ENCODE measurements at places on chromosomes 2 and 18.

DNA sequence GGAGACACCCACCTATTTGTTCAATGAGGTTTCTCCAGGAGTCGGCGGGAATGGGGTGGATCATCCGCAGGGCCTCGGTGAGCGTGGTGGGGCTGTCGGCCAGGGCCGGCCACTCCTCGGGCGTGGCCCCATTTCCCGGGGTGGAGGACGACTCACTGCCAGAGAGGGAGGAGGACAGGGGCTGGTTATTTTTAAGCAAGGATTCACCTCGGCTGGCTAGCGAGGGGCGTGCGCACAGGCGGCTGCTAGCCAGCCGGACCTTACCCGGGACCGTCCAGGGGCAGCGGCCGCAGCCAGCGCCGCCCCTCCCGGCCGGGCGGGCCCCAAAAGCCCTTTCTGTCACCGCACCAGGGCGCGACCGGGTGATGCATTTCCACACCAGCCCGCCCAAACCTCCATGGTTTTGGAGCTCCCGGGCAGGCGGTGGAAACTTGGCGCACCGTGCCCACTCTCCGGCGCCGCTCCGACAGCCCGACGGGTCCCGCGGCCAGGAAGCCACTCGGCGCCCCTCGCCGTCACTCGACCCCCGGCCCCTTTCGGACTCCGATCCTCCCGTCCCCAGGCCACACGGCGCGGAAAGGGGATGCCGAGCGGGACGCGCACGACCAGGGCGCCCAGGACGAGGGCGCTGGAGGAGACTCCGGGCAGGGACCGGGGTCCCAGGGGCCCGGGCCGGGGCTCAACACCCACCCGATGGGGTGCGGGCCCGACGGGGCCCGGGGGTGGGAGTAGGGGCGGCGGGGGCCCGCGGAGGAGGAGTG lies 57.1 kb downstream of the SNORC start:
- DNase-seq, result no peak

GRCh38 chr2:65918760-65919187 lies 486.4 kb upstream of the SPRED2 start:
- no peak for DNase-seq

DNA sequence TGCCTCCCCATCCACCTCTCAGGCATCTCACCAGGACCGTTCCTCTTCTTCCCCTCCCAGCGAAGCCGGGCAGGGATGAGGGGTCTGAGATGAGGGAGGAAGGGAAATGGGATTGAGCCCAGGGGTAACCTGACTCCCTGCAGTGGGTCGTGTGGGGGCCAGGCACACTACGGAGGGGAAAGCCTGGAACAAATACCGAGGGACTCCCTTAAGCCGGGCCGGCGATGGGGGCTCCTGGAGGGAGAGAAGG lies 250 bp upstream of the SPEG start:
- no peak for DNase-seq

DNA sequence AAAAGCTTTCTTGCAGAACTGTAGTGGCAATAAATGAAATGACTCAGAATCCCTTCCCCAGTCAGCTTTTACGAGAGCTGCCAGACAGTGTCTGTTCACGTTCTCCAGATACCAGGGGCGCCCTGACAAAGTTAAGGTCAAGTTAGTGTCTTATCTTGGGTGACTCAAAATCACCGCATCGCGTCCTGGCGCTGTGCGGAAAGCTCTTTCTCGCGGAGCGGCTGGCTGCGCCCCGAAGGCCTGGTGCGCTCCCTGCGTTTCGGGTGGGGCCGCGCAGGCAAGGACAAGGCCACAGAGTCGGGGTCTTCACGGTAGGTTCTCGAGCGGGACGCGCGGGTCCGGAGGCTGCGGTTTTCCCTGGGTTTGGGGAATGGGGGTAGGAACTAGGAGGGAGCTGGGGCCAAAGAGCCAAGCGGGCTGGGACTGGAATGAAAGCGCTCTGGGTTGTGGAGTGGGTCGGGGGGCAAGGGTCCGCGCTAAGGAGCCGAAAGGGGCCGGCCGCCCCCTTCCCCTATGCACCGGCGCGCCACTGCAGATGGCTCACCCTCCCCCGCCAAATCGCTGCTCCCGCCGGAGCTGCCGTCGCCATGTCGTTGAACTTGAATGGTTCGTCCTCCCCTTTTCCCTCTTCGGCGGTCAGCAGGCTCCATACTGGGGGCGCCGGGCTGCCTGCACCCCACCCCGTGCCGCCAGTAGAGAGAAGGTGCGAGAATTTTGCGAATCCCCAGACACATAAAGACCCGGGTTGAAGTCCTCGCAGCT lies 2.6 kb upstream of the HOXD11 start:
- DNase-seq, result no peak

- no peak for DNase-seq
Observed at GRCh38 chr2:237691029-237691907, 63.9 kb downstream of the LRRFIP1 start.

DNA sequence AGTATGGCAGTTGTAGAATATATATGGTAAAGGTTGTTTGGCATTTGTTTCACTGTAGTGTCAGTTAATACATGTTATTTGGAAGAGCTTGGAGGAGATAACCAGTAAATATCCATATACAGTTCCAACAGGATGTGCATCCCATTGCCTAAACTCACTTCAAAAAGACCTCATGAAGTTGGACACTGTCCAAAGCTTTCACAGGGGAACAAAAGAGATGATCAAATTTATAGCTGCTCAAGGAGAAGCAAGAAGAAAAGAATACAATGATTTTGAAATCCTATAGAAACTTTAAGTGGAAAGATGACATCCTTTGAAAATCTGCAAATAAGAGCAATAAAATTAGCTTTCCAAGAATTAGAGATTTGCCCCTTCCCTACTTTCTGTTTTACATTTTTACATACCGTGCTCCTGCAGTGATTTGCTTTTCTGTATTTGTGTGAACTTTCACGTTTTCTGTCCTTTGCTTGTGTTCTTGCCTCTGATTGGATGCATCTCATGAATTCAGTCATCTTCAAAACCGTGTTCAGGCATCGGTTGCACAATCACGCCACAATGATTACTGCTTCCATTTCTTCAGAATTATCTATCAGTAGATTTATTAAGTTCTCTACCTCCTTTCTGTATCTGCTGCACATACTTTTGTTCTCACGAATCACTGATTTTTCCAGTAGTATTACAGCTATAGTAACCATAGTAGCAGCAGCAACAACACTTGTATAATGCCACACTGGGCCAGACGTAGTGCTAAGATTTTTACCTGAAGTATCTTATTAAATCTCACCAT lies 83.8 kb downstream of the PARD3B start:
- DNase-seq, result no peak

DNA sequence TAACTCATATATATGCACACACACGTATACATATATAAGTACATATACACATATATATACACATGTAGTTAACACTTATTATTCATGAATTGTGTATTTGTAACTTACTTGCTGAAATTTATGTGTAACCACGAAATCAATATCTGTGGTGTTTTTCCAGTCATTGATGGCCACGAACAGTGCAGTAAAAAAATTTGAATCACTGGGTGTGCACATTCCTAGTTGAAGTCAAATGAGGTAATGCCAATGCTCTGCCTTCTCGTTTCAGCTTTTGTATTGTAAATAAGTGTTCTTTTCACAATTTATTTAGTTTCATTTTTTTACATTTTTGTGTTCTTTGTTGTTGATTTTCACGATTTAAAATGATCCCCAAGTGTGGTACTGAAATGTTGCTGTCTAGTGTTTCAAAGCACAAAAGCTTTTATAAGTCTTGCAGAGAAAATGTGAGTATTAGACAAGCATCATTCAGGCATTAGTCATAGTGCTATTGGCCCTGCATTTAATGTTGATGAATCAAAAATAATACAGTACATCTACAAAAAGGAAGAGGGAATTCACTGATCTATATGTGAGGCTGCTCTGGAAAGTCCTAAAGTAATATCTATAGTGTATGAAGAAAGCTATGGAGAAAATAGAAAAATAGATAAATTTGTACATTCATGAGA lies 419.0 kb downstream of the DSC3 start:
- DNase-seq, result no peak

GRCh38 chr18:12860530-12860929 lies 23.5 kb downstream of the PTPN2 start:
- DNase-seq, result no peak

DNA sequence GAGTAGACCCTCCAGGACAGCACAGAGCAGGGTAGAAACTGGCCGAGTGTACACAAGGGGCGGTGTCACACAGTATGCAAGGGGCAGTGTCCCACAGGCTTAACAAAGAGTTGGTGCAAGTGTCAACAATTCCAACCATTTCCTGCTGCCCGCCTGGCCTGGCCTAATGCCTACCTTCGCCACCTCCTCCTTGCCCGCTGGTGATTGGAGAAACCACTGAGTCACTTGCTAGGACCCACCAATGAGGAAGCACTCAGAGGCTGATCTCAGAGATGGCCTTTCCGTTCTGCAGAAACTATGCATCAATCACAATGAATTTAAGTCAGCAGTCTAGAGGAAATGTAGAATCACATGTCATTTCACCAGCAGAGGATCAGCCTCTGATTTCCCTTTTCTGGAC lies 263.3 kb upstream of the PKDCC start:
- DNase-seq, result no peak

- DNase-seq, result no peak
Observed at GRCh38 chr2:190829642-190830041, 51.0 kb upstream of the GLS start.

DNA sequence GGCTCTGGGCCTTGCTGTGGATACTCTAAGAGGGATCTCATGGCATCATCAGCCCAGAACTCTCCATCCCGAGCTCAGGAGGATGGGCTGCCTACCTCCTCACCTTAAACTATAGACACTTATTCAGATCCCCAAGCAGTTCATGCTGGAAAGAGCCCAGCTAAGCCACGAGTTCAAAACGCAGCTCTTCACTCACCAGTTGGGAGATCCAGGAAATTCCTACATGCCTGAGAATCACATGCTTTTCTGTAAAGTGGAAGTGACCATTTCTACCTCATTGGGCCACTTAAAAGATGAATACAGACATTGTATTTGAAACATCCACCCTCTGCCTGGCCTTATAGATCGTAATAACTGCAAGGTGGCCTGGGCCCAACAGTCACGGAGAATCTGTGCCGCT lies 6.6 kb downstream of the ATOH8 start:
- no peak for DNase-seq

GRCh38 chr18:40102903-40103302 lies 1852.1 kb upstream of the PIK3C3 start:
- no peak for DNase-seq

DNA sequence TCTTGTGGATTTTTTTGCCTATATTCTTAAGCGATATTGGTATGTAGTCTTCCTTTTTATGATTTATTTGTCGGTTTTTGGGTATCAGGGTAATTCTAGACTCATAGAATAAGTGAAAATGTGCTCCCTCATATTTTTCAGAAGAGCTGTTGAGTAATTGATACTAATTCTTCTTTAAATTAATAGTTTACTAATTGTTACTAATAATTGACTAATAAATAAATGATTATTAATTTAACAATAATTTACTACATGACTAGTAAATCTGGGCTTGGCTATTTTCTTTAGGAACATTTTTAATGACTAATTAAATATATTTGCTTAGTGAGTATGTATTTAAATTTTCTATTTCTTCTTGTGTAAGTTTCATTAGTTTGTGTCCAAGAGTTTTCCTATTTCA lies 325.0 kb downstream of the ADCYAP1 start:
- DNase-seq, result no peak

- no peak for DNase-seq
Observed at GRCh38 chr2:102313025-102313424, 1.7 kb downstream of the IL1RL1 start.

GRCh38 chr2:215828528-215829184 lies 184.7 kb downstream of the MREG start:
- no peak for DNase-seq

- DNase-seq, result no peak
Observed at GRCh38 chr18:59432803-59433597, 73.9 kb upstream of the LMAN1 start.

DNA sequence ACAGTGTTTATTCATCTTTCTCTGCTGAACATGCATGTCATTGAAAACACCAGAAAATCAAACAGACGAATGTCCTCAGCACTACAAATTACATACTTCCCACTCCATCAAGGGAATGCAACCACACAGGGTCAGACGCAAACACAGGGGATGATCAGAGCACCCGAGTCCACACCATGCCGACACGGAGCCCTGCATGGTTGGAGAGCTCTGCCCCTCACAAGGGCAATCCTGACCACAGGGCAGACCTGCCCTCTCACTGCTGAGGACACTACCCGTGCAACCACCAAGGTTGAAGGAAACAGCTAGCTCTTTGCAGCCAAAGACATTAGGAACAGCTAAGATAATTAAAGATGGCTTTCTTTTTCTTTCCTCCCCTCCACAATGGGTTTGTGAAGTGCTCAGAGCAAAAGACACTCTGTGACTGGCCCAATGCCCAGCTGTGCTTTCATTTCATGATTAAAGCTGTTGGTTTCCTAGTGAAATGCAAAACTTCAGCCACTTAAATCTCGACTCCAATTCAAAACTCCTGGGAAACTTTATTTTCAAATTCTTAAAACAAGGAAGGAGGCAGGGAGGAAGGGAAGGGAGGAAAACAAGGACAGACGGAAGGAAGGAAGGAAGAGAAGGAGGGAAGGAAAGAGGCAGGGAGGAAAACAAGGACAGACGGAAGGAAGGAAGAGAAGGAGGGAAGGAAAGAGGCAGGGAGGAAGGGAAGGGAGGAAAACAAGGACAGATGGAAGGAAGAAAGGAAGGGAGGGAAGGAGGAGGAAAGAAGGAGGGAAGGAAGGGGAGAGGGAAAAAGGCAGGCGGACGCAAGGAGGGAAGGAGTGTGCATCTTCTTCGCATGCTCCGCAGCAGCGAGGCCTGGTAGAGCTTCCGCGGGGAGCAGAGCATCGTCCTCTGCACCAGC lies 65.8 kb downstream of the NDUFA10 start:
- DNase-seq, result no peak

DNA sequence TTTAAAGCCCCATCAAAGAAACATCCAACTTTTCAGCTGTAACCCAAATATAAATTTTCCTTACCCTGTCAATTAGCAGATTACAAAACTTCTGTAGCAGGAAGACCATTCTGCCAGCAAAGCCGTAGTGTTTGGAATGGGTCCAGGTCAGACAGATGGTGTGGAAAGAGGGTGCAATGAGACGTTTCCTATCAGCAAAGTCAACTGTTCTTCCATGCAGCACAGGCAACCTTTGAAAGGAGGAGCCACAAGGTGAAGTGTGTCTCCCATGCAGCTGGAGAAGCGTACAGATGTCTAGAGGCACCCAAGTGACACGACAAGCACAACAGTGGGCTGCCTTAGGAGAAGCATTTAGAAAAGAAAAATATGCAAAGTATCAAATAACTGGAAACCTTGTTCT lies 83.7 kb downstream of the SP3 start:
- no peak for DNase-seq

- DNase-seq, result no peak
Observed at GRCh38 chr2:152566728-152567069, 150.6 kb downstream of the PRPF40A start.

GRCh38 chr2:67565262-67565661 lies 168.1 kb downstream of the ETAA1 start:
- DNase-seq, result no peak

- no peak for DNase-seq
Observed at GRCh38 chr2:161158882-161159281, 1.3 kb upstream of the TANK start.

- DNase-seq, result no peak
Observed at GRCh38 chr2:198517976-198518375, 713.6 kb downstream of the PLCL1 start.

GRCh38 chr18:63823516-63824219 lies 48.5 kb downstream of the SERPINB7 start:
- DNase-seq, result no peak

GRCh38 chr2:209005371-209005770 lies 418.5 kb upstream of the MAP2 start:
- no peak for DNase-seq

Data from thoracic aorta (tissue), 2 donors.